Choroid plexus epithelial cell (primary cell): ENCODE measurements at places on chromosomes 13 and 19.
A peak's percentile ranks its signal among the peaks of the same experiment; 100 is the strongest.

DNA sequence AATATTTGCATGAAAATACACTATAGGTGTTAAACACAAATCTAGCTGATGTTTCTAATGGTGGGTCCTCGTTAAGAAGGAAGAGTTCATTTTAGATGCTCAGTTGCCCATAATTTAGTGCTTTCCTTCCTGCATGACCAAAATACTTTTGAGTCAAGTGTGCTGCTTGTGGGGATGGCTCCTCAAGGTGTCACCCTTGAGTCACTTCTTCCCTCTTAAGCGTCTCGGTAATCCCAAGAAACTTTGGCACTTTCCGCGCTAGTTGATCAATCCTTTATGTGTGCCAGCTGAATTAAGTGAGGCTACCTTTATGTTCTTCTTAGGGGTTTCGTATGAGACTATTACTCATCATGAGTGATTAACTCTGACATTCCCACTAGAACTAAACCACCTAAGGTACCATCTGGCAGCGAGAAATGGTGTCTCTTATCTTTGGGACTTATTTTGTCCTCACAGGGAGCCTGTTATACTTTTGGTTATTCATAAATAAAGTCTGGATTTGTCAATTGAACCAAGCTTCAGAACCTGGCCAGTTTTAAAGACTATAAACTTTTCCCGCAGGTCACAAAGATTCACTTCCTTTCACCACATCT lies 106.8 kb downstream of the NHLRC3 start:
- DNase-seq, result peak; percentile 87

DNA sequence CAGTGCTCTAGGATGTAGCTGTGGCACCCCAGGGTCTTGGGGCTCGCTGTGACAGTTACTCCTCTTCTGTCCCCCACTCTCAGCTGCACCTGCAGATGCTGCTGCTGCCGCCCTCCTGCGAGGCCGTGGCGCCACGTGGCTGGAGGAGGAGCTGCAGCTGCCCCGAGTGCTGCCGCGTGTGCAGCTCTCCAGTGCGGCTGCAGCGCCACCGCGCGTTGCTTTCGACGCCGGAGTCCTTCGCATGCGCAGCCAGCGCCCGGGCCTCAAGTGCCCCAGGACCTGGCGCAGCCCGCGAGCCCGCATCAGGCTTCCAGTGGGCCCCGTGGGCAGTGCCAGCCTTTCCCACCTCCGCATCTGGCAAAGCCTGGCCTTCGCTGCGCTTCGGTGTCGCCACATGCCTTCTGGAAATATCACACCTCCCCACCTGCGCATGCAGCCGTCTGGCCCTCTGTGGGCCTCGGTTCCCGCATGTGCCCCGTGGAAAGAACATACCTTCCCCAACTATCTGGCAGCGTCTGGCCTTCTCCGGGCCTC lies 692 bp upstream of the ZNF580 start:
- peak; percentile 83 for DNase-seq

GRCh38 chr13:113947311-113948033 lies 26.4 kb downstream of the C13orf46 start:
- peak; percentile 70 for DNase-seq

- DNase-seq, result peak; percentile 10
Observed at GRCh38 chr13:48112896-48113755, 18.2 kb upstream of the MED4 start.

GRCh38 chr13:93218583-93218982 lies 8.0 kb upstream of the GPC6 start:
- no peak for DNase-seq

GRCh38 chr19:6568816-6569215 lies 22.1 kb downstream of the CD70 start:
- no peak for DNase-seq

DNA sequence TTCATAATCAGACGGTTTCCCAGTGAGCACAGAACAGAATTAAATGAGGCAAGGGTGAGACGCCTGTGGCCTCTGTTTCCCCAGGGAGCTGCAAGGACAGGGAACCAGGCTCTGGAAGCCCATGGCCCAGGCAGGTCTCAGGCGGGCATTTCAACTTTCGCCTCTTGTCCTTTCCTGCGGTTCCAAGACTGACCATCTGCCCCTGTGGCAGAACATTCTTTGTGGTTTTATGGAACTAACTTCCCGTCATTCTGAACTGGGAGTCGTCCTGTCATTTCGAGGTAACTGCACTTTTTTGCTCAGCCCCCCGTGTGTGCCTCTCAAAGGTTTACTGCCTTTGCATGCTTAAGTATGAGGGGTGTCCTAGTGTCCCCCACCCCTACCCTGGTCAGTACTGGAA lies 70.9 kb downstream of the KL start:
- DNase-seq, result peak; percentile 74

DNA sequence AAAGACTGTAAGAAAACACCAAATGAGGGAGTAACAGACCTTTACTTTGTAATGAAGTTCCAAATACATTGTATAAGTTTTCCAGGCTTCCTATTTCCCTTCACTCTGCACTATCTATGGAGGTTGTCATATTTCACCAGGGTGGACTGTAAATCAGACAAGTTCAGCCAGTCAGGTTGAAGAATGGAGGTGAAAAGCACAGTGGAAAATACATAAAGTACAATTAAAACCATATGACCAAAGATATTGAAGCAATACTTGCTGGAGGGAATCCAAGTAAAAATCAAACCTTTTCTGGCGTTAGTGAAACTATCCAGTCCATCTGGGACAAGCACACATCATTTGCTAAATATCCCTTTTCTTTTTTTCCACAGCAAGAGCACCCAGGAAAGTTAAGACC lies 3.2 kb downstream of the LHFPL6 start:
- DNase-seq, result peak; percentile 54

DNA sequence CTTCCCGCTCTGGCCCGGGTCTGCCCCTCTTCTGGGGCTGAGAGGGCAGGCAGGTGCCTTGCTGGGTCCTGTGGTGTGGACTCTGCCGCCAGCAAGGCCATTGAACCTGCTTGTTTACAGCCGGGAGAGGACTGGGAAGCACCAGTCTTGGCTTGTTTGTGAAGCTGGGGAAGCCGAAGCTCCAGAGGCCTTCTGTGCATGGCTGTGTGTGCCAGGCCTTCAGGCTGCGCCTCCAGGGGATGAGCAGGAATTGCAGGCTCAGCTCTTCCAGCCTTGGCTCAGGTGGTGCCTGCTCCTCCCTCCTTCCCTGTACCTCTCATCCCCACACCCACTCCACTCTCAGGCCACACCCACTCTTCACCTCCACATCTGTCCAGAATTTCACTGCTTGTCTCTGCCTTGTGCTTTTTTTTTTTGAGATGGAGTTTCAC lies 17.5 kb downstream of the NDUFB7 start:
- no peak for DNase-seq

GRCh38 chr13:106153041-106153440 lies 382.4 kb downstream of the EFNB2 start:
- DNase-seq, result no peak

DNA sequence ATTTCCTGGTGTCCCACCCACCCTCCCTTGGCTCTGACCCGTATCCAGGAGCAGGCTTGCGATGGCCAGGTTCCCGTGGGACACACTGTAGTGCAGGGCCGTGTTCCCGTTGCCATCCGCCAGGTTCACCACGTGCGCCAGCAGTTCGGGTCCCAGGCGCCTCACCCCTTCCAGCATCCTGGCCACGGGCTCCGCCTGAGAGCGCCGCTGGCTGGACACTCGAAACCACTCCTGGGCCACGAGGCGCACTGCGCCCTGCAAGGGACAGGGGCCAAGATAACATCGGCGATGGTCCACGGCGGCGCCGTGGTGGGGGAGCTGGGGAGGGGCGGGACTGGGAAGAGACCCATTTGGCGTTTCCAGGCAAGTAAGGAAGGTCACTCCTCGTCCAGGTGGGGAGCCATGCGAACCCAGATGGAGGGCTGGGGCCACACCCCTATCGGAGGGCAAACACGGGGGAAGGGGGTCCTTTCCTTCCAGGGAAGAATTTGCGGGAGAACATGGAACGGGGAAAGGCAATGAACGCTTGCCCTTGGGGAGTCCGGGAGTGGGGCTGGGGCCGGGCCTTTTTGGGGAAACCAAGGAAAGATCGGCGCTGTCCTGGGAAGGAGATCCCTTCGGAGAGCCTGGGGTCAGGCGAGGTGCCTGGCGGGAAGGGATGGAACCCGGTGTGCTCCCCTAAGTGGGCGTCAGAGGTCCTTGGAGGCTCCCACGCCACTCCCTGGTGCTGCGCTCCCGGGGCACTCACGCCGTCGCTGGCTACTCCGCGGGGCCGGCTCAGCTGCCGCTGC lies 9.9 kb downstream of the KANK3 start:
- DNase-seq, result no peak

DNA sequence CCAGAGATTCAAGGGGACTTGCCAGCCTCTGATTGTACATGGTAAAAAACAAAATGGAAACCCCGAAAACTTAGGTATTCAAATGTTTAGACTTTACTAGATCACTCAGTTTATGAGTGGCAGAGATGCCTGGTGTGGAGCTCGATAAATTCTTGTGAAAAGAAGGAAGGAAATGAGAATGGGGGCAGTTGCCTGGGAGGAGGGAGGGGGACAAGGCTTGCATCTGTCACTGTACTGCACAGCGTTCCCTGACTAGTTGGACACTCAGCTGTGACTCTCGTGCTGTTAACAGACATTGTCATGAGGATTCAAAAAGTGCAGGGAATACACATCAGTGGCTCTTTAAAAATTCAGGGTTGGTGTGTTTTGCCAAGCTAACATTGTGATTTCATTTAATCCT lies 232.9 kb downstream of the ZIC5 start:
- no peak for DNase-seq

DNA sequence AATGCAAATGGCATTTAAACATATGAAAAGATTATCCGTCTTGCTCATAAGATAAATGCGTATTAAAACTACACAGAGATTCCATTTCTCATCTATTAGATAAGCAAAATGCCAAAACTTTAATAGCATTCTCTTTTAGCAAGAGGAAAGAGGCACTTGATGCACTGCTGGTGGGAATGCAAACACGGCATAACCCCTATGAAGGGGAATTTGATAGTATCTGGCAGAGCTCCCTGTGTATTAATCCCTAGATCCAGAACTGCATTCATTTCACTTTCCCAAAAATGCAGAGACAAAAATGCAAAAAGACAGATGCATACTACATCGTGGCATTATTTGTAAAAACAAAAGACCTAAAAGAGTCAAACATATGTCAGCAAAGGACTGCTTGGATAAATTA lies 193.6 kb upstream of the STARD13 start:
- DNase-seq, result no peak

GRCh38 chr19:55118401-55118991 lies 1.1 kb upstream of the PPP1R12C start:
- peak; percentile 71 for DNase-seq

- DNase-seq, result peak; percentile 12
Observed at GRCh38 chr19:56138069-56138468, 3.0 kb upstream of the ZNF444 start.

DNA sequence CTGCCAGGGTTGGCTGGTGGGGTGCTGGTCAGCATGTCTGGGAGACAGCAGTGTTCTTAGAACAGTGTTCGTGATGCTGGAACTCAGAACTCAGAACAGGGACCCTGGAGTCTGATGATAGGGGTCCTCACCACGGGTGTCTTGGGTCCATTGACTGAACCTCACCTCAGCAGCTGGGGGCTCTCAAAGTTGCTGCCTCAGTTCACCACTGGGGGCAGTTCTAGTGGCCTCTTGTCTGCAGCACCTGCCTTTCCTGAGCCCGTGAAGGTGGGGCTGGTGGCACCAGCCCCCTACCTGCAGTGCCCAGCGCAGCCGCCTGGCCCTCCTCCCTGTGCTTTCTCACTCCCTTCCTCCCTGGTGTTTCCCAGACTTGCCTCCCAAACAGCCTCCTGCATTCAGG lies 28.5 kb downstream of the SAFB start:
- DNase-seq, result no peak

- no peak for DNase-seq
Observed at GRCh38 chr13:111968336-111969010, 98.5 kb upstream of the SOX1 start.

DNA sequence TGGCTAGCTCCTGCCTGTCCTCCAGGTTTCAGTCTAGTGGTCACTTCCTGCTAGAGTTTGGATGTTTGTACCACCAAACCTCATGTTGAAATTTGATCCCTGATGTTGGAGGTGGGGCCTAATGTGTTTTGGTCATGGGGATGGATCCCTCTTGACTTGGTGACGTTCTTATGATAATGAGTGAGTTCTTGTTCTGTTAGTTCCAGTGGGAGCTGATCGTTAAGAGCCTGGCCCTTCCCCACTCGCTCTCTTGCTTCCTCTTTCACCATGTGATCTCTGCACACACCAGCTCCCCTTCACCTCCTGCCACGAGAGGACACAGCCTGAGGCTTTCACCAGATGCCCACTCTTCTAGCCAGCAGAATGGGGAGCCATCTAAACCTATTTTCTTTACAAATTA lies 86.8 kb upstream of the SCEL start:
- no peak for DNase-seq

DNA sequence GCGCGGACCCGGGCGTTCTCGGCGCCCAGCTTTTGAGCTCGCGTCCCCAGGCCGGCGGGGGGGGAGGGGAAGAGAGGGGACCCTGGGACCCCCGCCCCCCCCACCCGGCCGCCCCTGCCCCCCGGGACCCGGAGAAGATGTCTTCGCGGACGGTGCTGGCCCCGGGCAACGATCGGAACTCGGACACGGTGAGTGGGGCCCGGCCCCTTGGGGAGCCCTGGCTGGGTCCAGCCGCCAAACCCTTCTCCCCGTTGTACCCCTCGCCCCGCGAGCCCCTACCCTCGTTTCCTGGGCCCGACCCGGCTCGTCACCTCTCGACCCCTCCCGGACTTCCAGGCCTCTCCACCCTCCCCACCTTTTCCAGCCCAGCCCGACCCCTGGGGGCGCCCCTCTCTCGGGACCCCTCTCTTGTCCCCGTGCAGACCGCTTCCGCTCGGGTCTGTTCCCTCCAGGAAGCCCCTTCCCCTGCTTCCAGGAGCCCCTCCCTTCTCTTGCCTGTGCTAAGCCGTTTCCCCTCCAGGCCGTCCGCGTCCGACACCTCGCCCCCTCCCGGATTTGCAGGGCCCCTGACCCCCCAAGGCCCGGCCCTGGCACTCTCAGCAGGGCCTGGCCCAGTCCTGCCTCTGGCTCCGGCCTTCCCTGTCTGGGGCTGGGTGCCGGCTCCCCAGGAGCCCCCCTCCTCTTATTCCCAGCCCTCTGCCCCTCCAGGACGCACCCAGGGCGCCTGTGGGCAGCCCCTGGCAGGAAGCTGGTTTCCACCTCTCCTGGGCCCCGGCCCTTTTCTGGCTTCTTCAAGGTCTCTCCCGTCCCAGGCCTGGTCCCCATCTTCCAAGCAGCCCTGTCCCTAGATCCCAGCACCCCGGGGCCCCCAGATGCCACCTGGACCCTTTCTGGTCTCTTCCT lies 632 bp downstream of the MARK4 start:
- DNase-seq, result no peak

DNA sequence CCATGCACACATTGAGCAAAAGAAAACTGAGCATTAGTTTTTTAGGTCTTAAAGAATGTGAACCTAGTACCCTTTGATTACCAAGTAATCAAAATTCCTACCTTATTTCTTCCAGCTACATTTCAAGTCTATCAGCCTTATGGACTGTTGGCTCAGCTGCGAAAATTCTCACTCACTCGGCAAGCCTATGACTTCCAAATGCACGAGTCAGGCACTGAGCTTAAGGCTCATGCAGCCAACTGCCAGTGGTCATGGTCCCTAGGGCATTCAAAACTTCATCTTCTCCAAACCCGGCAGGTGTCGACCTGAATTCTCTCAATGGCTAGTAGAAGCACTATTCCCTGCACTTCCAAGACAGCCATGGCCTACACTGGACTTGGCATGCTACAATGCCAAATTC lies 41.2 kb downstream of the RUBCNL start:
- DNase-seq, result no peak
